ENCODE measurements at places on chromosomes 12 and 14.
A peak's percentile ranks its signal among the peaks of the same experiment; 100 is the strongest.

GRCh38 chr14:75399843-75400775, 27.7 kb upstream of the JDP2 start:
- no peak for DNase-seq

- DNase-seq = no peak
Measured at GRCh38 chr12:48109424-48109823, 3.5 kb upstream of the SENP1 start.

GRCh38 chr12:39199351-39199750, 243.6 kb downstream of the KIF21A start:
- DNase-seq = no peak

DNA sequence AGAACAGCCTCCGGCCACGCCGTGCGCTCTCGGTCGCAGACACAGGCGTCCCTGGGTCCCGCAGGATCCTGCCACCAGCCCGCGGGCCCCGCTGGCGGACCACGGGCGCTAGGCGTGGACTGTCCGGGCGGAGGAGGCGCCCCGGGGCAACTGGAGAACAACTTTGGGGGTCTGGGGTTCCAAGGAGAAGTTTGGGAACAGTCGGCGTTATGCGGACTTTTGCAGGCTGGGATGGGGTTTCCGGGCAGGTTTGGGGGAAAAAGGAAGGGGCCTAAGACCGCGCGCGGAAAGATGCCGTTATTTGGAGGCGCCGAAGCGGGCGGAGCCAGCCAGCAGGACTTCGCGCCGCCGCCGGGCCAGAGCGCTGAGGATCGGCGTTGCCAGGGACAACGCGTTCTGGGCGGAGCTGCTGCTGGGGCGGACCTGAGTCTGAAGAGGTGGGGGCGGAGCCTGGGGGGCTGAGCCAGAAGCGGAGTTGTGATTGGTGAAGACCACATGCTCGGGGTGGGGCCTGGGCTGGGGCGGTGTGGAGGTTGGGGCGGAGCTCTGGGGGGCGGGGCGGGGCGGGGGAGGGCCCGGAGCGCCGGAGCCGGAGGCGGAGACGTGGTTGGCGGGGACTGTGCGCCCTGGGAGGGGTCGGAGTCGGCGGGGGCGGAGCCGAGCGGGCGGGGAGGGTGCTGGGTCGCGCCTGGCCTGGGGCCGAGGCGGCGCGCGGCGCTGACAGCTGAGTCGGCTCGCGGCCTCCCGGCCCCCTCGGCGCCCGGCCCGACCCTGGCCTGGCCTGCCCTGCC, at the start of gene CYP46A1:
CYP46A1 (plus strand) TSS at position 680 of the 791 bp plus-strand sequence. CDS start 120 bp downstream, outside the sequence.
- DNase-seq = peak; percentile 92

GRCh38 chr12:49228653-49229052, 36.2 kb upstream of the TUBA1C start:
- no peak for DNase-seq

GRCh38 chr14:65213316-65213715, 111.0 kb upstream of the MAX start:
- DNase-seq = no peak

GRCh38 chr12:52896190-52897100, 8.4 kb downstream of the KRT8 start:
- no peak for DNase-seq

Data from HS-5 (cell line).